ENCODE measurements at places on chromosomes 2 and 18.

GRCh38 chr2:223797811-223798721 lies 39.3 kb downstream of the AP1S3 start:
- DNase-seq = no peak

GRCh38 chr2:198788676-198789075 lies 669.1 kb downstream of the SATB2 start:
- no peak for DNase-seq

DNA sequence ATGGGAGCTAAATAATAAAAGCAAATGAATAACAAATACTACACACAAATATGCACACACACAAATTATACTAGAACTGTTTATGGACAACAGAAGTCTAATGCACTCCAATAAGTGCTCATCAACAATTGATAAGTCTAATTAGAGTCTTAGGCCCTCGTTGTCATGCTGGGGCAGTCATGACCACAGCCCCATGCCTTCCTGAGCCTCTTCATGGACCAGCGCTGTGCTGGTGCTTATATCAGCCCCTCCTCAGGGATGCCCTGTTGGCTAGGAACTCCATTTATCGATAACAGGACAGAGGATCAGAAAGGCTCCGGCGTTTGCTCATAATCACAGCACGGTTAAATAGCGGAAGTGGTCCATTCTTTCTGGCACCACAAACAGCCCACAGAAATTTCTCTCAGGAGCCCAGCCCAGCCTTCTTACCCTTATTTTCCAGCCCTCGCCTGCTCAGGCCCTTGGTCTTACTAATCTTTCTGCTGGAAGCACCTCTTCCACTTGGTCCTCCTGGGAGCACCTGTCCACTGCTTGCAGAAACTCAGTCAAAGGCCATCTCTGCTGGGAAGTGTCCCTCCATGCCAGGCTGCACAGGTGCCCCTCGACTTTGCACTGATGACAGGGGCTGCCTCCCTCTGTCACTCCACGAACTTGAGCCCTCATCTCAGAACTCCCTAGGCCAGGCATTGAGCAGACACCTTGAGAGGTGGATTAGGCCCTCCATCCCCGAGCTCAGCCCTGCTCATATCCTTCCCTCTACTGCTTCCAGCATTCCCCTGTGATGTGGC lies 500.2 kb upstream of the HS6ST1 start:
- no peak for DNase-seq

DNA sequence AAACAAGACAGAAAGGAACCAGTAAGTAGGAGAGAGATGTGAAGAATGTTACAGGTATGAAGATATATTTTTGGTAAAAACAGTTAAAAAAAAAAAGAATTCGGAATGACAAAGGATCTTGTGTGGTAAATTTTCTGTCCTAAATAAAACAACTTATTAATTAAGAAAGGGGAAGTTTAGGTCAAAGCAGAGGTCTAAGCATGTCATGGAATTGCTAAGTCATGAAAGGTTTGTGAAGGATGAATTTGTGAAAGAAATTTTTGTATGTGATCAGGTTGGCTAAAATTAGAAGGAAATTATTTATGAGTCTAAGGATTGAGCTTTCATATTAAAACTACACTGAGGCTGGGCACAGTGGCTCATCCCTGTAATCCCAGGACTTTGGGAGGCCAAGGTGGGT lies 11.1 kb upstream of the ALPG start:
- no peak for DNase-seq

GRCh38 chr2:116747103-116747502 lies 1067.4 kb upstream of the DDX18 start:
- no peak for DNase-seq

DNA sequence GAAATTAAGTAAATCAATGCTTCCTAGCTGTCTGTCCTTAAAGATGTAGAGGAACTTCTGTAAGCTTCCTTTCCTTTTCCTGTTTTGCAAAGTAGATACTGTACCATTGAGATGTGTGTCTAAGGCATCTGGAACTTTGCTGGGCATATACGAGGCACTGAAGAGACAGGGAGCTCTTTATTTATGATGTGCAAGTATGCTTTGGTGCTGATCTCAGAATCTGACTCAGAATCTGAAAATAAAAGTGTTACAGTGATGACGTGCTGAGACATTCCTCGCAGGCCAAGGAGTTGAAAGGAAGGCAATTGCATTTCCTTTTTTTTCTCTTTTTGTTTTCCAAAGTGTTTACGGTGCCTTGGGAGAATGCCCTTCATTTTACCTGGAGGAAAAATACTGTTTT lies 230.9 kb upstream of the RGPD4 start:
- no peak for DNase-seq

DNA sequence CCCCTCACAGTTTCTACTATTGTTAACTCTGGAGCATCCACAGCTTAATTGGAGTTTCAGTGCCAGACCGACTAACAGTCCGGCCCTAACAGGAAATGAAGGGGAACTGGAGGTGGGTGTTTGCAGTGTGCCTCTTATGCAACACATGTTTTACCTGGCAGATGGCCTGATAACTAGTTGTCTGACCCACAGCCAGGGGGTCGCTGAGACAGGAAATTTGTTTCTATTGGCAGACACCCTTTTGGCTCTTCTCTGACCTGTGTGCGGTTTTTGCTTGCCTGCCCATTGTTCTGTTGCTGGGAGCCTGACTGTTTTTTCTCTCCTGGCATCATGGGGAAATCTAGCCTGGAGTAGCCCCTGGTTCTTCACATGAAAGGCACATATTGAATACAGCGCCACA lies 1329.8 kb downstream of the DSC3 start:
- no peak for DNase-seq

GRCh38 chr18:45398448-45398847 lies 216.8 kb upstream of the SLC14A2 start:
- no peak for DNase-seq

DNA sequence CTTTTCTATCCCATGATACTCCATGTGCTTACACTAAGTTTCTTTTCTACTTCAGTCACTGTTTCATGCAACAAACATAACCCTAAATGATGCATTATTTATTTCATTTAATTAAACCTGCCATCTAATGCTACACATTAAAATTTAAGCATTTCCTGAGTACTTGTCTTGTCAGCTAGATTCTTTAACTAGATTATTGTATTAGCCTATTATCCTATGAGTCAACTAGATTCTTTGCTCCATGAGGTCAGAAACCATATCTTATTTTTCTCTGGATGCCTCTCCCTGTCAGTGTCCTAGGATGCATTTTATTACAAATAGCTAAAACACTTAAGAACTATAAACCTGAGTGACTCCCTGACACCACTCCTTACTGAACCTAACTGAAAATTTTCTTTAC lies 652.4 kb downstream of the SLC4A3 start:
- no peak for DNase-seq

DNA sequence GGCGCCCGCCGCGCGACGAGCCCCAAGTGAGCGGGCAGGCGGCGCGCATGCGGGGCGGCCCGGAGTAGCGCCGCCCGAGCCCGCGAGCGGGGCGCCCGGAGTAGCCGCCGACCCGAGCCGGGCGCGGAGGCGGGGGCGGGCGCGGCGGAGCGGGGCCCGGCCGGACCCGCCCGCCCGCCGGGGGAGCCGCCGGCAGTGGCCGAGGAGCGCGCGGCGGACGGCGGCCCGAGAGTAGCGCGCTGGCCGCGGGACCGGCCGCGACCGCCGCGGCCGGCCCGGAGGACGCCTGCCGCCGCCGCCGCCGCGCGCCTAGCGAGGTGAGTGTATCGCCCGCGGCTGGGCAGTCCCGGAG lies at the start of gene GALNT1:
Gene GALNT1, plus strand, starts transcription at position 195 of the 352 bp plus-strand sequence. CDS start 72,923 bp downstream, outside the sequence.
- DNase-seq = no peak

DNA sequence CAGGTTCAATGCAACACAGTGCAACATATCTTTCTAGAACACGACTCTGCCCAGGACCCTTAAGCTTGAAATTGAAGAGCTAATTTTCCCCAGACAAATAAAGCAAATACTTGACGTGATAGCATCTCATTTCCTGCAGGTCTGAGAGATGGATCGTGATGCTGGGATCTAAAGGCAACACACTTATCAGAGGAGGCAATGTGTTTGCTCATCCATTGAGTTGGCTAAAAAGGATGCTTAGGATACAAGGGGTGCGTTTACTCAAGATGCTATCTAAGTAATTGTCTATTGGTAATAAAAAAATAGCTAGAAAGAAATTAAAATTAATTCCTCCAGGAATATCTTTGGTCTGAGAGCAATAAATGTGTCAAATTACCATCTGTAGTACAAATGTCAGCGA lies 129.0 kb downstream of the SOCS6 start:
- DNase-seq = no peak

- no peak for DNase-seq
Observed at GRCh38 chr18:79625195-79625923, 54.2 kb upstream of the CTDP1 start.

- DNase-seq = no peak
Observed at GRCh38 chr18:8224576-8224975, 384.7 kb upstream of the RAB12 start.

DNA sequence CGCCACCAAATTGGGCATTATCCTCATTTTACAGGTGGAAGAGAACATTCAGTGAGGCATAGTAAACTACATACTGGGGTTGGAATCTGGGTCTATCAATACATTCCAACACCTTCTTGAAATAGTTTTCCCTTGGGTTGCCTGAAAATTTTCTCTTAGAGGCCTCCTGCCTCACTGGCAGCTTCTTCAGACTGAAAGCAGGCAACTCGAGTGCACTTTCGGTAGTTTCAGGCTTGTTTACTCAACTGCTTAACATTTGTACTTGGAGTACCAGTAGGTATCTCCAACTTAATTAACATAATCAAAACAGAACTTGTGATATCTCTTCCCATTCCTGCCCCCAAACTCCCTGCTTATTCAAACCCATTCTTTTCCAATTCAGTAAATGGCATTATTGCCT lies 36.2 kb upstream of the C2orf74 start:
- no peak for DNase-seq

DNA sequence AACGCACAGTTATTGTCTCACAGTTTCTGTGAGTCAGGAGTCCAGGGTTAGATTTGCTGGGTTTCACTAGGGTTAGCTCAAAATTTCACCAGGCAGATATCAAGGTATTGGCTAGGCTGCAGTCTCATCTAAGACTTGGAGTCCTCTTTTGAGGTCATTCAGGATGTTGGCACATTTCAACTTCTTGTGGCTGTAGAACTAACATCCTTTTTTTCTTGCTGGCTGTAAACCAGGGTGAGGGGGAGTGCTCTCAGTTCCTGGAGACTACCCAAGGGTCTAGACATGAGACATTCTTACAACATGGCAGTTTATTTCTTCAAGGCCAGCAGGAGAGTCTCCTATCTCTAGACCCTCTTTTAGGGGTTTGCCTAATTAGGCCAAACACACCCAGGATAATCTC lies 12.8 kb upstream of the CAVIN2 start:
- DNase-seq = no peak

DNA sequence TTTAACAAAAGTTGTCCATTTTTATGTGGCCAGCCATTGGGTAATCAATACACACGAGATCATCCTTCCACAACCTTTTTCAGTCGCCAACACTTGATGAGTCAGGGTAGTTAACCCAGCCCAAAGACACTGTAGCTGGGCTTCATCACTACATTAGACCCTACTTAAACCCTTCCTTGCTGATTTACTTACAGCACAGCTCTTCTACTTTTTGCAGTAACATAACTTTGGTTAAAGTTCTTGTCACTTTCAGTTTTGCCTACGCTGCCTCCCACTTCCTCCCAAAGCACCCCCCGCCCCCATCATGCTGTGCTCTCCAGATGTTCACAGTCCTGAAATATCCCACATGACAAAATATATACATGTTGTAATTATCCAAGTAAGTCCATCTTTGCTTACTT lies 103.6 kb downstream of the CDK15 start:
- no peak for DNase-seq

DNA sequence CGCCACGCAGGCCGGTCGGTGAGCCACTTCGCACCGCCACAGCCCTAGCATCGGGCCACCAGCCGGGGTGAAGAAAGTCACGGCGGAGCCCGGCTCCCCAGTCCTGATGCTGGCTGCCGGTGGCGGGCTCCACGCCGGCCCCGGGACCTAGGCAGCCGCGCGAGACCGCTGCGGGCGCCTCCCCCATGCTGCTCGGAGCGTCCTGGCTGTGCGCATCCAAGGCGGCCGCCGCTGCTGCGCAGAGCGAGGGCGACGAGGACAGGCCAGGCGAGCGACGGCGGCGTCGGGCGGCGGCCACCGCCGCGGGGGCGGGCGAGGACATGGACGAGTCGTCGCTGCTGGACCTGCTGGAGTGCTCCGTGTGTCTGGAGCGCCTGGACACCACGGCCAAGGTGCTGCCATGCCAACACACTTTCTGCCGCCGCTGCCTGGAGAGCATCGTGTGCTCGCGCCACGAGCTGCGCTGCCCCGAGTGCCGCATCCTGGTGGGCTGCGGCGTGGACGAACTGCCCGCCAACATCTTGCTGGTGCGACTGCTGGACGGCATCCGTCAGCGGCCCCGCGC lies 433 bp downstream of the SH3RF3 start:
- DNase-seq = no peak

GRCh38 chr2:127220102-127220767 lies at the start of gene CYP27C1:
TSS of gene CYP27C1 (minus strand) at chr2:127220299. CDS start at chr2:127220270, 29 bp downstream.
- DNase-seq = no peak

- no peak for DNase-seq
Observed at GRCh38 chr18:59554796-59555335, 142.4 kb downstream of the CCBE1 start.

- DNase-seq = no peak
Observed at GRCh38 chr18:53935803-53936202, 288.7 kb downstream of the MBD2 start.

DNA sequence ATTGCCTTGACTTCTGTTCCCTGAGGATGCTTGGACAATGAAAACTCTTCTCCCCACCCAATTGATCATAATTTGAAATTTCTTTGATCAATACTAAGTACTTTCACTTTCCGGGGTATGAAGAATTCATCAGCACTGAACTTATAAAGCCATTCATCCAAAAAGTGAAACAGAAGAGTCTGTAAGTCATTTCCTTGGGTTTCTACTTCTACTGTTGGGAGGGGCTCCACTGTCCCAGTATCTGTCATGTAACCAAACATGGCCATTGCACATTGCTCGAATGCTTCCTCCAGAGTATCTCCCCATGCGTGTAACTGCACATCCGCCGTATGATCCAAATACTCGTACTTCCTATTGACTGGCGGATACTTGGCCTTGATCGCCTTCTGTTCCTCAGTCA lies 30.3 kb downstream of the NCL start:
- no peak for DNase-seq

DNA sequence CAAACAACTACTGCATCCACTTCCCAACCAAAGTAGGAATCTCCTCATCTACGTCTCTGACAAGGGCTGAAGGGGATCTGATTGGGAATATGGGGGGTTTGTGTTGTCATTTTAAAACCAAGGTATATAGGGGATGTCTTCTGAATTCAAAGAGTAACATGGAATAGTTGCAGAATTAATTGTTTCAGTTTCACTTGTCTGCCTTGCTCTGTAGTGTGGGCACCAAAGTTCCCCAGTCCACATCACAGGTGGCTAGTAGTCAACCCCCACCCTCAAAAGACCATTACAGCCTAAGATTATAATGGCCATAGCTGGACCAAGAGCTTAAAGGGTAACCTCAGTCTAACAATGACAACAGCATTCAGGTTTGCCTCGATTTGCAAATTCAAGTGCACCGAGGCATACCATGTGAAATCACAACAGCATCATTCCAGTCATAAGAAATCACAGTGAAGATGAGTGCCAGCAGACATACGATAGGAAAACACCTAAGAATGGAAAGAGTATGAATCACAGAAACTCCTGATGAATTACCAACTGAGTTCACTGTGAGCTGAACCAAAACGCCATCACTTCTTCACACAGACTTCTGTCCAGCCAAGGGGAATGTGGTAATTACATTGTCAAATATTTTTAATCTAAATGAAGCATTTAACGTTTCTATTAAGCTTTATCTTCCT lies 52.4 kb downstream of the MYO5B start:
- DNase-seq = no peak

GRCh38 chr2:138060301-138060635 lies 96.0 kb downstream of the HNMT start:
- no peak for DNase-seq

All from stimulated activated CD8-positive, alpha-beta memory T cell treated with anti-CD3 and anti-CD28 coated beads, Interleukin-4, amount 100 ng/mL, for 4 hours (primary cell).